ENCODE measurements at places on chromosomes 5 and 9.

DNA sequence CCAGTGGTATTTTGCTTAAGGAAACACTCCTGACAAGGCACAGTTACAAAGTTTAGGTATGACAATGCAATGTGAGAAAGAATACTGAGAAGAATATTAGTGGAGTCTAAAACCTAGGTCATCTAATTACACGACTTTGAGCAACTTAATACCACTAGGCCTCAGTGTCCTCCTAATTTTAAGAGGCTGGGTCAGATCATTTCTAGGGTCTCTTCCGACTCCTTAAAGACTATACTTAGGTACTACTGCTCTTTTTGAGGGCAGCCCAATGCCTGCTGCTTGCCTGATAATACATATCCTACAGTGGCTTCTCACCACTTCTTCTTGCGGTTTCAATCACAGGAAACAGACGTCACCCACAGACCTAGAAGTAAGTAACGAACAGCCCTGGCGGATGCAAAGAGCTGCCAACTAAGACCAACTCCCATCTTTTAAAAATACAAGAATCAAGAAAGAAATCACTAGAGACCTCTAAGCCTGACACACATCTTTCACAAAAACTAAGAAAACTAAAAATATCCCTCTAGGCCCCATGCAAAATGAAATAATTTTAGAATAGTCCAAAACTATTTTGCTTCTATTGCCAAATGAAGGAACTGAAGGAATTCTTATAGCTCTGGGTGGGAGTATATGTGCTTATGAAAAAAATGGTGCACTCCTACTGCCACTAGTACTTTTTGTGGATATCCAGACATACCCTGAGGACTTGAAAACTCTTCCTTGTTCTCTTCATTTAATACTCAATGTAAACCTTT lies 13.1 kb downstream of the DIAPH1 start:
- no peak for DNase-seq

DNA sequence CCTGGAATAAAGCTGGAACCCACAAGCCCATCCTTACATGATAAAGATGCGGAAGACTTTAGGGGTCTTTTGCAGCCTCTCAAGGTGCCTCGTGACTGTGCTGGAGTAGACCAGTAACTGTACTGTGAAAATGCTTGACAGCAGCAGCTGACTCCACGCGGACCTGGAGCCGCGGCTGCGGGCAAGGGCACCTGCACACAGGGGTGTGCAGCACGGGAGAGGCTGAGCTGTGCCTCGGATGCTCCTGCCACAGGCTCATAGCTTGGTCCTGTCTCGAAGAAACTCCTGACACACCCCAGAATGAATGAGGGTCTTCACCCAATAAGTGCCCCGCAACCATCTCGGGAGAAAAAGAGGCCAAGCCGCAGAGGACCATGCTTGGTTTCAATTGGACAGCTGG lies 40.3 kb upstream of the CEP72 start:
- DNase-seq: no peak

- no peak for DNase-seq
These were observed 28.3 kb upstream of the PDE4D start for GRCh38 chr5:59921816-59922215.

GRCh38 chr9:8864545-8864896 lies 1064.9 kb upstream of the DMAC1 start:
- no peak for DNase-seq

- DNase-seq: no peak
These were observed 250.8 kb upstream of the KLF4 start for GRCh38 chr9:107740088-107740980.

DNA sequence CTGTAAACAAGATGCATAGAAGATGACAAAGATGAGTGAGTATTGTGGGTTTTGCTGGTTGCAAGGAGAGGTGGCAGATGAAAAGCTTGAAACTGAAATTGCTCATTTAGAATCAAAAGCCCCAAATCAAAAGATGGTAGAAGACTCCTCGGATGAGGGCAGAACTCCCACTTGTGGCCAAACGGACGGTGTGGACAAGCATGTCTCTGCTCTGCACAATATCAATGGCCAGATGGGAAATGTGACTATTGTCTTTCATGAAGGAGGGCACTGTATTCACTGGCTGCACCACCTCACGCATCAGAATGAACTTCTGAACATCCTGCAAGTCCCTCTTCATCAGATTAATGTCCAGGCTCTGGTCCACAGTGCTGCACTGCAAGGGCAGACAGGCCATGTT lies 541.7 kb downstream of the MTRR start:
- no peak for DNase-seq

DNA sequence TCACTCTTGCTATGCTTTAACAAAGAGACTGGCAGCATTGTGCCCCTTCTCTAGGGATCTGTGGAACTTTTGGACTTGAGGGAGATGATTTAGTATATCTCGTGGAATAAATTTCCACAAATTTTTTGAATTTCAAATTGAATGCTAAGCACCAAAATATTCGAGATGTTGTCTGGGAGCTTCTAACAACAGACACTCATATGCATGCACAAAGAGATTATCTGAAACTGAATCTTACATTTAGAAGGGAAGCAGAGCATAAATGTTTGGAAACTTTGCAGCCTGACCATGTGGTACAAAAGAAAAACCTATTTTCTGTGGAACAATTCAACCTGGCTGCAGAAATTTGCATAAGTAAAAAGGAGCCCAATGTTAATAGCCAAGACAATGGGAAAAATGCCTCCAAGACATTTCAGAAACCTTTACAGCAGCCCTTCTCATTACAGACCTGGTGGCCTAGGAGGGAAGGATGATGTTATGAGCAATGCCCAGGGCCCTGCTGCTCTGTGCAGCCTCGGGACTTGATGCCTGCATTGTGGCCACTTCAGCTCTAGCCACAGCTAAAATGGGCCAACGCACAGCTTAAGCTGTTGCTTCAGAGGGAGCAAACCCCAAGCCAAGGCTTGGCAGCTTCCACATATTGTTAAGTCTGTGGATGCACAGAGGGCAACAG lies 285.8 kb upstream of the FAM174A start:
- no peak for DNase-seq

DNA sequence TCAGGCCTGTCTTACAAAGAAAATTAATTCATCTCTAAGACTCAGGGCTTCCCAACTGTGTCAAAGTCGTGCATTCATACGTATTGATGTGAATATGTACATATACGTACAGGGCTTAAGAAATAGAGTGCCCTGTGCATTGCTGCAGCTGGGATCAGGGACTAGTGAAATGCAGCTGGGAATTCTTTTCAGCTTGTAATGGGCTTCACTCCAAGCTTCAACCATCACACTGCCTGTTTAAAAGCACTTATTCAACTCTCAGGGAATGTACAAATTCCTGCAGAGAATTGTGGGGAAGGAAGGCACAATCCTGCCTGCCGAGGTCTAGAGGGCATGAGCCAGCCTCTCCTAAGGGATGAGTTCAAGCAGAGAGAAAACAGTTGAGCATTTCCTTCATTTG lies 59.6 kb upstream of the MAN2A1 start:
- DNase-seq: no peak

DNA sequence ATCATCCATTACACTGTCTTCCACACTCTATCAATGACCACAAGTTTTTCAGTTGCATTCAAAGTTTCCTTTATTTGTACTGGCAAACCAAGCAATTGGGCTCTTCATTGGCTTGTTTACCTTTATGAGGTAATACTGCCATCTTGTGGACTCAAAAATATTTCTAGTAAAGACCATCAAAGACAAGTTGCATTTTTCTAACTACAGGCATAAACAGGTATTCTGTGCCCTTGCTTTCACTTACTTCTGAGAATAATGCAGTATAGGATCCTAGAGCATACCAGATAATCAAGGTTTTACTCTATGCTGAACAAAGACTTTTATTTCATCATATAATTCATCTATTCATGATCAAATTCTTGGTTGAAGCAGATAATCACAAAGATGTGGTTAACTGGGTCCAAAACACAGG lies 173.7 kb upstream of the POU5F2 start:
- DNase-seq: no peak

- no peak for DNase-seq
These were observed 141.5 kb downstream of the RMI1 start for GRCh38 chr9:84121991-84122523.

GRCh38 chr9:94101162-94101853 lies 17.0 kb downstream of the PTPDC1 start:
- no peak for DNase-seq

- no peak for DNase-seq
These were observed 193.5 kb downstream of the PLK2 start for GRCh38 chr5:58266402-58266801.

DNA sequence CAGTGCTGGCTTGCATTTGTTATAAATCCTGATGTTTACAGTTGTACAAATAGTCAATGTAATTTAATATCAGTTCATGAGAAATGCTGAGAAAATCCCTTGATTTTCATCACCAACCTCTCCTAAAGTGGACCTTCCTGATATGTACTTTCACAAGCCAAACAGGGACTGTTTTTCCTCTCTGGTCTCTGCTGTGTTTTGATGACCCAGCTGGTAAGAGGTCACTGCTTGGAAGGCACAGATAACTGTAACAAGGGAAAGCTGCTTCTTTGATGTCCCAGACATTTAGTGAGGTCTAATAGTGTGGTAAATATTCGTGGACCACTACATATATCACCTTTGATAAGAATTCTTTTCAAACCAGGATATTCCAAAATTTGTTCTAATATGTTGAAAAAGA lies 68.7 kb upstream of the HAPLN1 start:
- no peak for DNase-seq

GRCh38 chr5:149586708-149587318 lies 5.5 kb downstream of the ARHGEF37 start:
- DNase-seq: no peak

All from stimulated activated CD4-positive, alpha-beta T cell treated with anti-CD3 and anti-CD28 coated beads, Interleukin-1b, Interleukin-23, amount 100 ng/mL, for 1 hour (primary cell).